ENCODE measurements at places on chromosomes 13 and 19. TPM values are rescaled to one million over a fixed set of nuclear protein-coding genes. Genes with fewer than 3 reads are reported as not detected.

HIF3A gene
- 40.4 TPM for total RNA-seq

- no peak for DNase-seq
- no peak overlapping the region for H3K27ac ChIP-seq
- peaks cover 44% of the 10 kb centered on the region for H3K27me3 ChIP-seq
- H3K36me3 ChIP-seq = no peaks in the 10 kb centered on the region
- H3K4me1 ChIP-seq = no peaks in the 10 kb centered on the region
These were observed 2.2 kb upstream of the PDE4A start for GRCh38 chr19:10418235-10418484.

CALR3 gene
- not detected for total RNA-seq

- no peak overlapping the region for H3K4me3 ChIP-seq
- no peaks in the 10 kb centered on the region for H3K4me1 ChIP-seq
- no peak for DNase-seq
- no peaks in the 10 kb centered on the region for H3K27me3 ChIP-seq
- H3K27ac ChIP-seq = no peak overlapping the region
These were observed 163.5 kb downstream of the COG6 start for GRCh38 chr13:39818953-39819352.

DNA sequence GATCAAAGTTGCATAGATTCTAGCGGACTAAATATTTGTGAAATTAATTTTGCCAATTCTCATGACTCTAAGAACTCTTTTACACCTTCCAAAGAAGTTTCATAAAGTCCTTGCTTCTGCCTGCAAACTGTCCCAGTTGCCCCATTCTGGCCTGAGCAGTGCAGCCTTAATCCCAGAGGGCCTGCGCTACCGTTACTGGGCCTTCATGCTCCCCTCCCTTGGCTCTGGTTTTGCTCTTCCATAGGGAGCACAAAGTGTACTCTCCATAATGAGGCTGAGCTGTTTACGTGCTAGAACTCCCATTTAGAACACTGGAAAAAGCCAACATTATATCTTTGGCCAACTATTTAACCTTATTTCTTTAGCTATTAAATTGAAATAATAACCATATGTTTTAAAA lies 2.1 kb downstream of the MTIF3 start:
- H3K36me3 ChIP-seq = no peaks in the 10 kb centered on the region
- DNase-seq = no peak
- H3K27ac ChIP-seq = no peak overlapping the region
- peaks cover 7% of the 10 kb centered on the region for H3K4me1 ChIP-seq
- peak overlapping the region; percentile 99 for H3K4me3 ChIP-seq

- no peak overlapping the region for H3K4me3 ChIP-seq
- DNase-seq = no peak
- no peak overlapping the region for H3K27ac ChIP-seq
- H3K36me3 ChIP-seq = no peaks in the 10 kb centered on the region
These were observed 7.6 kb downstream of the LGALS4 start for GRCh38 chr19:38805180-38805579.

DNA sequence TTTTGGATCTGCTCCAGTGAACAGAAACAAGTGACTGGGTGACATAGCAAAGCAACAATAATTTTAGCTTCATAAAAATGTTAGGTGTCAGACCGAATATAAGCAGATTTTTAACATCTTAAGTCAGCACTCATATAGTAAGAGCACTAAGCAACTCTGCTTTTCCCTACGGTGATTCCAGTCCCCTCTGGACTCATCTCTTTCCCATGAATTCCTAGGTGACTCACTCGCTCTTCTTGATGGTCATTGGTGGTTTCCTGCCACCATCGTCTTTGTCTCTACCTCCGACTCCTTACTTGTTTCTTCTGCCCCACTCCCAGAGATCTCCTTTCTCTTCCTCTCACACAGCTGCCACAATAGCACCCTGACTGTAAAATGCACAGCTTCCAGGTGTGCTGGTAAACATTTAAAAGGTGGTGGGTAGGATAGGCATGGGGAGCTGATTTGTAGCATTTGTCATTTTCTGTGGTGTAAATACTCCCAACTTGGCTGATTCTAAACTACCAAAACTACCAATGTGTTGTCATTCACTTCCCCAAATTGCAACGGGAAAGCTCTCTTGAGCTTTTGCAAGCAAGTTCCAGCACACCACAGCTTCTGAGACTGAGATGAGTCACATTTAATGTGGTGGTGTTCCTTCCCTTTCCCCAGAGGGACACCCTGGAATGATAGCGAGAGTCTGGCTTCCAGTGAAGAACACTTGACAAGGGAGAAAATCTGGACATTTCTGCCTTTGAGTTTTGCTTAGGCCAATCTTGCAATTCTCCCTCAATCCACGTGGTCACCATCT lies 42.8 kb upstream of the CLDN10 start:
- no peaks in the 10 kb centered on the region for H3K27me3 ChIP-seq
- H3K4me1 ChIP-seq = peaks cover 3% of the 10 kb centered on the region
- H3K27ac ChIP-seq = no peak overlapping the region
- H3K4me3 ChIP-seq = no peak overlapping the region
- H3K36me3 ChIP-seq = no peaks in the 10 kb centered on the region
- DNase-seq = no peak

Measured in kidney (tissue), 22 donors.